ENCODE measurements at places on chromosomes 2 and 18.

DNA sequence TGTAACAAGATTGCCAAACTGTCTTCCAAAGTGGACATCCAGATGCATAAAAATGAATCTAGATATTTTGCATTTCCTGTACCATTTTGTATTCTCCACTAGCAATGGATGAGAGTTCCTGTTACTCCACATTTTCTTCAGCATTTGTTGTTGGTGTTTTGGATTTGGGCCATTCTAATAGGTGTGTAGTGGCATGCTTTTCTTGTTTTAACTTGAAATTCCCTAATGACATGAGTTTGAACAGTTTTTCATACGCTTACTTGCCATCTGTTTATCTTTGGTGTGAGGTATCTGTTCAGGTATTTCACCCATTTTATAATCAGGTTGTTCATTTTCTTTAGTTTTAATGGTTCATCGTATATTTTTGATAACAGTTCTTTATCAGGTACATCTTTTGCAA lies 73.9 kb downstream of the UBE2E3 start:
- no peak overlapping the region for H3K4me3 ChIP-seq
- no peak overlapping the region for H3K27ac ChIP-seq
- H3K27me3 ChIP-seq, result no peaks in the 10 kb centered on the region
- H3K4me1 ChIP-seq, result no peaks in the 10 kb centered on the region
- no peaks in the 10 kb centered on the region for H3K36me3 ChIP-seq

DNA sequence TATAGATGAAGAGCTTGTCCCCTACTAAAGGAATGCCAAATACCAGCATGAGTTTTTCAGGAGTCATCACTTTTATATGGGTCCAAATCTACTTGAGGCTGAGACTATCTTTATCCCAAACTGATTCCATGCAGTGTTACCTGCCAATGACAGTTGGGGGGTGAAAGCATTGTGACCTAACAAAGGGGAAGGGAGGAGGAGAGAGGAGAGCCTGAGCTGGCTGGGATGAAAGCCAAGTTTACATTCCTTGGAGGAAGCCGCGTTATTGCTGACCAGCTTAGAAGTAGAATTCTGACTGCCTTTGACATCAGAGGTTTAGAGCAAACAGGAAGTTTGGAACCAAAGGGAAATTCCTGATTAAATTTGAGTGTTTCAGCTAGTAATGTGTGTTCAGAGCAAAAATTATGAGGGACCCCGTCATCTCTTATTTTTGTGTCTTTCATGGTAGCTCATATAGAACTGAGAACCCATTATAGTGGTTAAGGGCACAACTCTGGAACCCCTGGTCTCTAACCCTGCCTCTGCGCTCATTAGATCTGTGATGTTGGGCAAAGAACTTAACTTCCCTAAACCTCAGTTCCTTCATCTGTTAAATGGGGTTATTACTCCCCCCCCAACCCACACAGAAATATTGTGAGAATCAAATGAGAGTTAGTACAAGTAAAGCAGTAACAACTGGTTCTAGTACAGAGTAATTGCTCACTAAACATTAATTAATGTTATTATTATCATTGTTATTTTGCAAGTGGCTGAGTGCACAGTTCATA lies 199.3 kb upstream of the EPAS1 start:
- no peaks in the 10 kb centered on the region for H3K4me1 ChIP-seq
- no peak for DNase-seq
- no peaks in the 10 kb centered on the region for H3K27me3 ChIP-seq
- no peak overlapping the region for H3K4me3 ChIP-seq
- no peaks in the 10 kb centered on the region for H3K36me3 ChIP-seq

DNA sequence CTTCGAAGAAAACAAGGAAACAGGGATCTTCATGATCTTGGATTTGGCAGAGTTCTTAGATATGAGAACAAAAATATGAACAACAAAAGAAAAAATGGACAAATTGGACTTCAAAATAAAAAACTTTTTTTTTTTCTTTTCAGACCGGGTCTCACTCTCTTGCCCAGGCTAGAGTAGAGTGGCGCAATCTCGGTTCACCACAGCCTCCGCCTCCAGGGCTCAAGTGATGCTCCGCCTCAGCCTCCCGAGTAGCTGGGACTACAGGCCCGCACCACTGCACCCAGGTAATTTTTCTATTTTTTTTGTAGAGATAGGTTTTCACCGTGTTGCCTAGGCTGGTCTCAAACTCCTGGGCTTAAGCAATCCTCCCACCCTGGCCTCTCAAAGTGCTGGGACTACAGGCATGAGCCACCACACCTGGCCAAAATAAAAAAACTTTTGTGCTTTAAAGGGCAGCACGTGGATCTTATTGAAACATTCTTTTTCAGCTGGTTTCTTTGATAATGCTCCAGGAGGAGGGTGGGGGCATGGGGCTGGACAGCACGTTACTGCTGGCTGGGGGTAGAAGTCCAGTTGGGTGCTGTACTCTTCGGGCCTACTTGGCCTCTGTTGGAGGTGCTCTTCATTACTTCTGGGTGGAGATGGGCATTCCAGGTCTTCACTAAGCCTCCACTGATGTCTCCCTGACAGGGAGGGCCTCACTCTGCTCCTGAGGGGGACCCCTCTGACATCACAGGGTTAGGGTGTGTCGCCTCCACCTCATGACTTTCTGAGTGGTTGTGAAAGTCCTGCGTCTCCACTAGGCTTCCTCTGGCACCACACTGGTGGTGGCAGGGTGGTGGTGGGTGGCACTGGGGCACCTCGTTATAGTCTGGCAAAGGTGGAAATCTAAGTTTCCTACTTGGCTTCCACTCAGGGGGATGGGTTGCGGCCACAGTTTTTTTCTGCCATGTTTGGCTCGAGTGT lies 150.5 kb upstream of the XPO1 start:
- no peak overlapping the region for H3K4me3 ChIP-seq
- no peaks in the 10 kb centered on the region for H3K36me3 ChIP-seq
- H3K4me1 ChIP-seq, result no peaks in the 10 kb centered on the region
- DNase-seq, result no peak
- no peak overlapping the region for H3K27ac ChIP-seq

DNA sequence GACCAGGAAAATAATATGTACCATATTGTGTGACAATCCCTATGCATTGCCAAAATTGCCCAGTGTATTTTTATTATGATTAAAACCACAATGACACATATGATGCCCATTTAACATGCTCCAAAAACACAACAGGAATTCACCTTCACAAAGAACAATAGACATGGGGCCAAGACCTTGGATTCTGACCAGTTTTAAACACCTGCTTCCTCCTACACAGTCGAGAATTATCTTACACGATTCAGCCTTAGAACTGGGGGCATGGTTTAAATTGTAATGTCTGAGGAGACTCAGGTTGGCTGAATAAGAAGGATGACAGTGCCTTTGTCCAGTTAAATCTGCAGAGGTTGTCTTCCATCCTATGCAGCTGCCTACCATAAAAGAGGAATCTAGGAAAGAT lies 212.7 kb downstream of the PLCL1 start:
- DNase-seq, result no peak
- no peak overlapping the region for H3K4me3 ChIP-seq
- no peaks in the 10 kb centered on the region for H3K27me3 ChIP-seq
- H3K4me1 ChIP-seq, result peaks cover 7% of the 10 kb centered on the region
- H3K36me3 ChIP-seq, result no peaks in the 10 kb centered on the region

Measured in naive thymus-derived CD4-positive, alpha-beta T cell (primary cell).